T47D (cell line): ENCODE measurements at places on chromosomes 5 and 9.

GRCh38 chr9:76576344-76576743, 117.4 kb downstream of the GCNT1 start:
- DNase-seq: no peak

GRCh38 chr5:97121848-97122247, 20.6 kb downstream of the LIX1 start:
- DNase-seq: no peak

- DNase-seq: no peak
Measured at GRCh38 chr9:68777070-68777763, 72.2 kb downstream of the PIP5K1B start.

DNA sequence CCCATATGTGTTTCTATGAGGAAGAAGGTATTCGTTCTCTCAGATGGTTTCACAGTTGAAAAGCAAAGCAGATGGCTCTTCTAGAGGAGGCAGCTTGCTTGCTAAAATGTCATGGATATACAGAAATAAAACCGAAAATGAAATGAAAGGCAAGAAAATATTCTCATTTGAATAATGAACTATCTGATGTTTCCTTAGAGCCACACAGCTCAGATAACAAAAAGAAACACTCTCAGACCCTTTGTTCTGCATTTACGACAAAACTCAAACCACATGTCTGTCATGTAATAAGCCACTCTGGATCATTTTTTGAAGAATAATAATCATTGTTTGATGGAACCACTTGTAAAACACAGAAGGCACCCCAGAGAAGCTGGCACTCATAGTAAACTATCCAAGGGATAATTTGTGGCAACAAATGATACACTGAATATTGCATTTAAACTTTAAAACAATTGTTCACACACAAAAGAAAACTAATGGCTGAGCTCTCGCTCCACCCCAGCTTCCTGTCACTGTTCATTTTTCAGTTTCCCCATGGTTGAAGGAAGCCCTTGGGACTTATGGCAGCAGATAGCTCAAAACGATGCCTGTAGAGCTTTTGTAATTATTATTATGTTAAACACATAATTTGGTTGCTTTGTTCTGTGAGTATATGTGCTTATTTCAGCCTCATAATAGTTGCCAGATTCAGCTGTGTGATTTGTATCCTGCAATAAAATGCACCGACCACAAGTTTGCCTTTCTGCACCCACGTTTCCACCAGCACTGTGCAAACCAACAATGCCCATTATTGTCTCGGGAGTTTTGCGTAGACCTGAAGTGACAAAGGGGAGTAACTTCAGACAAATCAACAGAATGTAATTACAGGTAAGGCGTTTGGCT, 256.0 kb downstream of the TMEM167A start:
- DNase-seq: no peak

GRCh38 chr5:14864181-14864812, 7.3 kb downstream of the ANKH start:
- no peak for DNase-seq

- no peak for DNase-seq
Measured at GRCh38 chr5:53971551-53971950, 338.8 kb downstream of the ARL15 start.

DNA sequence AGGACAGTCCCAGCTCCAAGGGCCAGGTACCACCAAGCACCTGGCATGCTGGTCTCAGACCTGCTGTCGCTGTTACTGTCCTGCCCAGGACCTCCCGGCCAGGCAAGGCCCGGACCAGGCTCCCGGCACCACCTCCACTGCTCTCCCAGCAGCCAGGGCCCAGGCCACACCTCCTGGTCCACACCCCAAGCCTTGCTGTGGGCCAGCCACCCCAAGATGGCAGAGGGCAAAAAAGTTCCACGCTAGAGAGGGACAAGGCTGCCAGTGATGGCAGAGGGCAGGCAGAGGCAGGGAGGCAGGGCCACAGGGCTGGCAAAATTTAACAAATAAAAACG, 1.1 kb downstream of the DNLZ start:
- DNase-seq: no peak

- DNase-seq: no peak
Measured at GRCh38 chr5:56012281-56012963, 17.7 kb upstream of the IL6ST start.

DNA sequence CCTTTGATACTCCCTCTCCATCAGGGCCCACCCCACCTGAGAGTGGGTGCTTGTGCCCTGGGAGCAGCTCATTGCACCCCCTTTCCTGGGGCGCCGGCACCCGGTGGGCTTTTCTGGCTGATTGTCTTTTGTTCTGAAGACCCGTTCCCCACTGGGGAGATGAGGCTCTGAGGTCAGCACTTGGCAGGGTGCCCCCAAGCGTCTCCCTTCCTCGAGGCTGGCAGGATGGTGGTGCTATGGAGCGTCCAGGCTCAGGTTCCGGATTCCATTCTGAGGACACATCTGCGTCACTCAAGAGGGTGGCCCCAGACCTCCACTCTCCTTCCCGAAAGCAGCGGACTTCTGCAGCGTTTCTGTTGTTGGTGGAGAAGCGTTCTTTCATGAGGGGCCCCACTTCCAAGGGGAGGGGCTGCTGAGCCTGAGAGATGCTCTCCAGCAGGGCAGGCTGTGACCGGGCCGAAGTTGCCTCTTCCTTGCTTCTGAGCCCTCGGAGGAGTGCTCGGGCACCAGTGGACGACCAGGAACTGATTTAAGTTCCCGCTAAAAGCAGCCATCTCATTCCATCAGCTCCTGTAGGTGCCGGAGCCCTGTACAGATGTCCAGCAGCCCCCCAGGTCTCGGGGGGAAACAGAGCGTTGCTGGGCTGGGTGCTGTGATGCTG, 42.2 kb downstream of the COL5A1 start:
- DNase-seq: no peak

DNA sequence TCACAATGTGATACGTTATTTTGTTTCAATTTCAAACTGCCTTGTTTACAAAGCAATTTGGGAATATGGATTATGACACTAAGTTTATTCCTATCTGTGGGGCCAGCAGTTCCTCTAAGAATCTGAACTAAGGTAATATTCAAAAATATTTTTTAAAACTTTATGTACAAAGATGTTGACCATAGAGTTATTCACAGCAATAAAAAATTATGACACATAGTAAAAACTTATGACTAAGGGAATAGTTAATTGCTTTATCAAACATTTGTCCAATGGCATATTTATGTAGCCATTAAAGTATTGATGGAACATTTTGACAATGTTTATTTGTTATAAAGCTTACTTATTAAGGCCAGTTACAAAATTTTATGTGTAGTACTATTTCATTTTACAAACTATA, 73.4 kb upstream of the FREM1 start:
- DNase-seq: no peak

DNA sequence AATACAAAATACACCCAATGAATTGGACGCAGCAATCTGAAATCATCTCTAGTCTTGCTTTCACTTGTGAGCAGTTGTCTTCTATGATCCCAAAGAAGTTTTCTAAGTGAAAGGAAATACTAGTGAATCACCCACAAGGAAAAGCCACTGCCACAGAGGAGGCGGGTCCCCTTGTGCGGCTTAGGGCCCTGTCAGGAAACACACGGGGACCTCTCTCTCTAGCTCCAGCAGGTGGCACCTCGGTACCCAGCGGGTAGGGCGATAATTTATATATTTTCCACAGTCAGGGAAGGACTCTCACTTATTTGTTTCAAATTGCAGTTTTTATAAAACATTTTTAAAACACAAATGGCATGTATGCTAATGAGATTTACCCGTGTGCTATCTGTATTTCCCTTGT, 417.1 kb downstream of the KDM4C start:
- DNase-seq: no peak
